ENCODE measurements at places on chromosomes 3 and 15.

DNA sequence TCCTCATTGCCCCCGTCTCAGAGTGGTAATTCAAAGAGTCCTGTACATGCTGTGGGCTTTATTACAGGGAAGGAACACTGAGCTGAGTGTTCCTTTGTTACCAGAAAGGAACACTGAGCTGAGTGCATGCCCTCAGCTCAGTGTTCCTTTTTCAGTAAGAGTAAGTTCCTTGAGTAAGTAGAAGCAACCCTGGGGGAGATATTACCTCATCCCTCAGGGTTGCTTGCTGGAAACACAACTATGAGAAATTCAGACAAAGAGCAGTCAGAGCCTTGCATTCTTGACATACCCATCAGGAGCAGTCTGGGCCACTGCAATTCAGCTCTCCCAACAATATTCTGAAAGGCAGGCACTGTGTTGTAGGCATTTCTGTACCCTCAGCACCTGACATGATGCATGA lies 17.0 kb downstream of the CHRM5 start:
- DNase-seq = peak; percentile 84

DNA sequence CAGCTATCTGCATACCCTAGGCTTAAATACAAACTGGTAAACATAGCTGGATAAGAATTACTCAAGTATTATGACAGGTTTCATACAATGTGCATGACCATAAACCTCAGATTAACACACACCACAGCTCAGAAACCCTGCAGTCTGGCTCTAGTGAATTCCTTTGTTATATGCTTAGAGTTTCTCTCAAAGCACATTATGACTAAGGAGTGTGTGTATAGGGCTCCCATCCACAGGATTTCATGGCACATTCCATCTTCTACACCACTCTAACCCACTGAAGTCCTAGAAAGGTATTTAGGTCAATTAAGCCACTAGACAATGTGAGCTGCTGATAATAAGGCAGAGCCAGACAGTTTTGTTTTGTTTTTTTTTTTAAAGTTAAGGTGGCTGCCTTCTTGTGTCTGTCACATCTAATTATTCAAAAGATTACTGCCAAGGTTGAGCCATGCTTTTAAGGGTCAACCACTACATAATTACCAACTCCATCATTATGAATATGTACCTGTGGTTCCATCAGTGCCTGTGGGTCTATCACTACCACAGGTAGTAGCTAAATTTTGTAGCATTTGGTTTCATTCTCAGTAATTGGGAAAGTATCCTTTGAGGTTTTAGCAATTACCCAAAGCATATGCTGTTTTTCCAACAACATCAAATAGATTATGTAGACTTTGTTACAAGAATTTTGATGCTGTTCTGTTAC lies 107.0 kb downstream of the ALCAM start:
- peak; percentile 94 for DNase-seq

DNA sequence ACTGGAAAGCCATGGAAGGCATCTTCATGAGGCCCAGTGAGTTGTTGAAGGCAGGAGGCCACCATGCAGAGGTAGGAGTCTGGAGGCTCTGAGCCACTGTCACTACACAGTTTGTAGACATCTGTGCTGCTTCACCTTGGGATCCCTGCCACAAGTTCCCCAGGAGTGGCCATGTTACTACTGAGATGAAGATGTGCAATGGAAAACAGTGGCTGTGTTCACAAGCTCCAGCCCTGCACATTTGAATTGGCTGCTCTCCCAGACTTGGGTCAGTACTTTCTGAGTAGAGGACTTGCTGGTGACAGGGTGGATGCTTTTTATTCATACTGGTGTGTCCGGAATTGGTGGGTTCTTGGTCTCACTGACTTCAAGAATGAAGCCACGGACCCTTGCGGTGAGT lies 86.9 kb upstream of the C15orf39 start:
- no peak for DNase-seq

DNA sequence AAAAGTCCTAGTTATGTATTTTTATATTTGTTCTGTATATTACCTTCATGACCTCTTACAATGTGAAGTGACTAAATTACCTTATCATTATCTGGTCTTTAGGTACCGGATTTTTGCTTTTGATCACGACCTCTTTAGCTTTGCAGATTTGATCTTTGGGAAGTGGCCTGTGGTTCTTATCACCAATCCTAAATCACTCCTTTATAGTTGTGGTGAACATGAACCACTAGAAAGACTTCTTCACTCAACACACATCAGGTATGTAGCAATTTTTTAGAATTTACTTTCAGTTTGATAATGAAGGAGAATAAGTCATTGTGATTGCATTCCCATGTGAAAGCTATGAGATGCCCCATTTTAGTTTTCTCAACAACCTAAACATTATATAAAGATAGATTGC lies 18.3 kb downstream of the TMEM62 start:
- no peak for DNase-seq

DNA sequence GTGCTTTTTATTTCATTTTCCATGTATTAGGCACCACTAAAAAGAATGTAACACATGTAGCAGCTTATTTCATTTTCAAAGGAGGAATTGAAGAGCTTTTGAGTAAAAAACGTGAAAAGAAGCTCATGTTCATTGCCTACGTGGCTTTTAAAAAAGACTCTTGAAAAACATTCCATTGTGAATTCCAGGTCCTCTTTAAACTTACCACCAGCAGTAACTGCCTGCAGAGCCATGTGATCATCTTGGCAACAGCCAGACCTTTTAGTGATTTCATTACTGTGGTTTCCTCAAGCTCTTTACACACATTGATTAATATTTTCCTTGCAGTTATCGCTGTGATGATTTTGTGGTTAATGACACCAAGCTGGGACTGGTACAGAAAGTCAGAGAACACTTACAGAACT lies 43.8 kb upstream of the FBXL22 start:
- peak; percentile 97 for DNase-seq

DNA sequence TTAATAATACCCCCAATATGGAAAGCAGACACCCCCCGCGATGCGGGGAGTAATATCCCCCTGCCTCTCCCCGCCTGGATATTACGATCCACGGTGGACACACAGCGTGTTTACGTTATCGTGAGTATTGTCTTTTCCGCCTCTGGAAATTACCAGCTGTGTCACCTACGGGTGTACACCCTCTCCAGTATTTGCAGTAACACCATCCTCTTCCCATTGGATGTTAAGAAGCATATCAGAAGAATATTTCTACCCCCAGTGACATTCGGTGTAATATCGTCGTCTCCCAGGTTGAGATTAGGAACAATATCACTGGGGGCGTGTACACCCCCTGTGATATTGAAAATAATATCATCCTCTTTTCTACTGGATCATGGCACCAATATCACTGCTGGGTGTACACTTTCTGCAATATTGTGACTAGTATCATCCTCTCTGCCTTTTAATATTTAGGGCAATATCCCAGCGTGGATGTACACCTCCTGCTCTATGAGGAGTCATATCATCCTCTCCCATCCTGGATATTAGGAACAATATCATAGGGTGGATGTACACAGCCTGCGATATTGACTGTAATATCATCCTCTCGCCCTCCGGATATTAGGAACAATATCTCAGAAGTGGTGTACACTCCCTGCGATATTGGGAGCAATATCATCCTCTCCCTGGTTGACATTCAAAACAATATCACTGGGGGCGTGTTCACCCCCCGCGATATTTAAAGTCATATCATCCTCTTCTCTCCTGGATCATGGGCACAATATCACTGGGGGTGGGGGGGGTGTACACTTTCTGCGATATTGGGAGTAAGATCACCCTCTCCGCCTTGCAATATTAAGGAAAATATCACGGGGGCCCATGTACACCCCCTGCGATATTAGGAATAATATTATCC lies 20.3 kb upstream of the BMF start:
- no peak for DNase-seq
